ENCODE measurements at places on chromosomes 4 and X.

- DNase-seq, result no peak
Measured at GRCh38 chrX:3403748-3404147, 57.3 kb upstream of the MXRA5 start.

GRCh38 chrX:40440866-40441265, 139.9 kb upstream of the ATP6AP2 start:
- DNase-seq, result no peak

DNA sequence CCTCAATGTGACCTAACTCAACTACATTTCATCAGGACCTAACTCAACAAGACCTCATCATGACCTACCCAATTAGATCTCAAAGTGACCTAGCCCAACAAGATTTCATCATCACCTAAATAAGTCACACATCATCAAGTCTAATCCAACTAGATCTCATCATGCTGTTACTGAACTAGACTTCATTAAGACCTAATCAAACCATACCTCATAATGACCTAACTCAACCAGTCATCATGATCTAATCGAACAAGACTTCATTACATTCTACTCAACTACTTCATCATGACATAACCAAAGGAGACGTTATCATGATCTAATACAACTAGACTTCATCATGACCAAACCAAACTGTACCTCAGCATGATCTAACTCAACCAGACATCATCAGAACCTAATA, 82.8 kb downstream of the DHRSX start:
- DNase-seq, result no peak

DNA sequence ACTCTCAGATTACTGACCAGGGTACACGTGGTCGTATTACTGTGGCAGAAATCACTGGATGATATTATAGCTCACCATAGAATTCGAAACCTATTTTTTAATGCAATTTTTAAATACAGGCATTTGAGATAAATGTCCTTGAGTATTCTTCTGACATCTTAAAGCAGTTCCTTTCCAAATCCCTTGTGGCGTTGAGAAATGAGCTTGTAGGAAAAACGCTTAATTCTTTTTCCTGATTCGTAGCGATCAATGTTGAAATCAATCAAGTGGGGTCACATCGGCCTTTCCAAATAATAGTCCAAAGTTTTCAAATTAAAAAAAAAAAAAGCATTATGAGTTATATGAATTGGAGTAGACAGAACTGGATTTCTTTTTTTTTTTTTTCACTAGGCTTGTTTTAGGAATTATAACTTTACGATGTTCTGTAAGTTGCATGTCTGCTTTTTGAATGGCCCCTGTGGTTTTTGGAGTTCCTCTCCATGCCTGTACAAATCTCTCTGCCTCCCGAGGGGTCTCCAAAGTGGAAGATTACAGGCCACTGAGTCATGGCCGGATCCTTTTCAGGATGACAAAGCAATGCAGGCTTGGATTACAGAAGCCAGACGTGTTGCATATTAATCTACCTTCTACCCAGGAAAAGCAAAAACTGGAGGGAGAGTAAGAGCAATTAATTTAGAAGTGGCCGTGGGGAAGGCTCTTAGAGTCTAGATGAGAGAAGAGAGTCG, 226.1 kb downstream of the SHOX start:
- DNase-seq, result no peak

DNA sequence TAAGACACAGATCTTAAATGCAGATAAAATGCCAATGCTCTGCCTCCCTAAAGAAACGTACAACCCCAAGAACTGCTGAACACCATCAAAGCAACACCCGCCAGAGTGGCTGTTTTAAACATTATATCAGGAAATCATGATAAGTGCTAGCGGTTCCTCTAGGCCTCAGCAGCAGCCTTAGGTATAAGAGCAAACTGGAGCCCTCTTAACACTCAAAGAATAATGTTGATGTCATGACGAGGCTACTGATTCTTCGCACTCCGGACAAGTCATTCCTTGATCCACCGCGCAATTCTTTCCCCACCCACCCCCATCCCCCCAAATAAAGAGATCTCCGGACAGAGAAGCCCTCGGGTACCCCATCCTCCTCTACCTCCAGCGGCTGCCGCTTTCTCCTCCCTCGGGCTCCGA, 507 bp downstream of the LIN54 start:
- no peak for DNase-seq

Data from stimulated activated CD4-positive, alpha-beta T cell treated with anti-CD3 and anti-CD28 coated beads, Interleukin-1b, Interleukin-23, amount 100 ng/mL, for 4 hours (primary cell).